ENCODE measurements at places on chromosomes 5 and 9. TPM values are rescaled to one million over a fixed set of nuclear protein-coding genes. Genes with fewer than 3 reads are reported as not detected.

Gene IL7R
- polyA plus RNA-seq, result 1.1 TPM

Gene IQGAP2
- polyA plus RNA-seq, result 21.4 TPM

Gene MYMK
- polyA plus RNA-seq, result not detected

Gene TLX3
- not detected for polyA plus RNA-seq

Gene CFAP90
- not detected for polyA plus RNA-seq

Gene OTULINL
- 92.9 TPM for polyA plus RNA-seq

GRCh38 chr9:11506980-11507379 lies 894.2 kb upstream of the PTPRD start:
- DNase-seq, result no peak
- no peak overlapping the region for H3K27ac ChIP-seq
- no peaks in the 10 kb centered on the region for H3K27me3 ChIP-seq
- no peaks in the 10 kb centered on the region for H3K36me3 ChIP-seq
- no peak overlapping the region for H3K4me3 ChIP-seq

- H3K4me3 ChIP-seq, result no peak overlapping the region
- H3K27me3 ChIP-seq, result no peaks in the 10 kb centered on the region
- DNase-seq, result no peak
- no peak overlapping the region for H3K27ac ChIP-seq
- peaks cover 70% of the 10 kb centered on the region for H3K36me3 ChIP-seq
Measured at GRCh38 chr9:136899196-136899595, 12.9 kb downstream of the TRAF2 start.

GRCh38 chr5:30030101-30030500 lies 1163.4 kb upstream of the CDH6 start:
- H3K27ac ChIP-seq, result no peak overlapping the region
- H3K27me3 ChIP-seq, result no peaks in the 10 kb centered on the region
- H3K36me3 ChIP-seq, result no peaks in the 10 kb centered on the region

DNA sequence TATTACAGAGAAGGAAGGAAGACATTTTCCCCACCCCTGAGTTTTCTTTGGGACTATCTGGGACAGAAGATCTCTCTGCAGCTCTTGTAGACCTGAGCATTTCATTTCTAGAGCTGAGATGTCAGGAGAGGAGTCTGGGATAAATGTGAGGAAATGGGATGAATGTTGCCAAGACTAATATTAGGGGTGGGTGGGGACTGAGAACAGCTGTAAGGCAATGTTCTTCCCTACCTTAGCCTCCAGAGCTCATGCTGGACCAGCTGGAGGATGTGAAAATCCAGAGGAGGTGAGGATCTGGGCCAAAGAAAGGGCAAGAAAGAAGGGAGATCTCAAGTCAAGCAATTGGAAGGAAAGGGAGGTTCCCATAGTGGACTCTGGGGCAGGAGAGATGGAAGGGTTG lies 23.1 kb upstream of the FOXD1 start:
- H3K4me1 ChIP-seq, result no peaks in the 10 kb centered on the region
- no peak overlapping the region for H3K27ac ChIP-seq
- H3K36me3 ChIP-seq, result no peaks in the 10 kb centered on the region
- no peak for DNase-seq

DNA sequence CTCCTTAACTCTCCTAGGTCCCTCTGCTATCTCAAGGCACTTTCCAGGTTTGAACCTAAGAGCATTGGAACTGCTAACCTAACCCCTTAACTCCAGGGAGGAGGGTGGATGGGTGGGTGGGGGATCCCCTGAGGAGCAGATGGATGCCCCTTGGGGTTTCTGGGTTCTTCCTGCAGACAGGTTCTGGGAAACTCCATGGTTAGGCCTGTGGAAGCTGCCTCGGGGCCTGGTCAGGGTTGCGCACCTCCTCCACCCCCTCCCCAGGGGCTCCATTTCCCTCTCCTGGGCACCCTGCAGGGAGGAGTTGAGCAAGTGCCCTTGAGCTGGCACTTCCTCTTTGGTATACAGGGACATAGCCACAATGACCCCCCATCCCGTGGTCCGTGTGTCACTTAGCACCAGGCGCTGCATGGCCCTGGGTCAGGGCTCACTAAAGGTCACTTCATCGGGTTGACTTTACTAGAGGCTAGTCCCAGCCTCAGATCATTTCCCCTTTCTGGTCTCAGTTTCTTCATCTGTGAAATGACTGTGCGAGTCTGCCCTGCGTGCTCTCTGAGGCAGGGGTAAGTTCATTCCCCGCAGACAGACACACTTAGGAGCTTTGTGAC lies 16.0 kb downstream of the CXXC5 start:
- peak overlapping the region; percentile 90 for H3K27ac ChIP-seq
- H3K27me3 ChIP-seq, result peaks cover 1% of the 10 kb centered on the region
- H3K36me3 ChIP-seq, result no peaks in the 10 kb centered on the region
- H3K4me1 ChIP-seq, result peaks cover 96% of the 10 kb centered on the region

- H3K4me1 ChIP-seq, result no peaks in the 10 kb centered on the region
- DNase-seq, result no peak
- H3K27me3 ChIP-seq, result no peaks in the 10 kb centered on the region
- H3K36me3 ChIP-seq, result peaks cover 2% of the 10 kb centered on the region
- H3K4me3 ChIP-seq, result no peak overlapping the region
Measured at GRCh38 chr5:139108063-139108824, 89.9 kb downstream of the SIL1 start.

GRCh38 chr5:132473019-132473531 lies 17.5 kb downstream of the IRF1 start:
- no peak overlapping the region for H3K4me3 ChIP-seq
- H3K27me3 ChIP-seq, result no peaks in the 10 kb centered on the region
- peaks cover 35% of the 10 kb centered on the region for H3K4me1 ChIP-seq
- H3K27ac ChIP-seq, result no peak overlapping the region
- no peaks in the 10 kb centered on the region for H3K36me3 ChIP-seq

GRCh38 chr5:18393565-18394442 lies 759.5 kb downstream of the TAF11L14 start:
- H3K4me3 ChIP-seq, result no peak overlapping the region
- no peak overlapping the region for H3K27ac ChIP-seq
- peak; percentile 27 for DNase-seq
- no peaks in the 10 kb centered on the region for H3K27me3 ChIP-seq

DNA sequence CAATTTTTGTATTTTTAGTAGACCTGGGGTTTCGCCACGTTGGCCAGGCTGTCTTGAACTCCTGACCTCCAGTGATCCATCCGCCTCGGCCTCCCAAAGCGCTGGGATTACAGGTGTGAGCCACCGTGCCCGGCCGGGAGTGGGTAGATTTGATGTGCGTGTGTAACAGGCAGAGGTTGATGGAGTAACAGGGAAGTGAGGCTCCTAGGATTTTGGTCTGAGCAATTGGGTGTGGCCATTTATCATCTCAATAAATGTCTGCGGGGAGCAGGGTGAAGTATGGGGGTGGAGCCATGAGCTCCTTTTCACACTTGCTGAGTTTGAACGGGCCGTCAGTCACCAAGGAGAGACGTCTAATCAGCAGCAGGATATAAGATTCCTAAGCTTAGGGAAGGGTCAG lies 1.2 kb upstream of the REXO4 start:
- H3K4me3 ChIP-seq, result no peak overlapping the region
- no peaks in the 10 kb centered on the region for H3K27me3 ChIP-seq
- DNase-seq, result no peak
- H3K4me1 ChIP-seq, result peaks cover 21% of the 10 kb centered on the region
- H3K27ac ChIP-seq, result no peak overlapping the region

- H3K4me3 ChIP-seq, result no peak overlapping the region
- no peaks in the 10 kb centered on the region for H3K36me3 ChIP-seq
- peaks cover 25% of the 10 kb centered on the region for H3K4me1 ChIP-seq
- no peak overlapping the region for H3K27ac ChIP-seq
Measured at GRCh38 chr5:163410505-163410904, 26.9 kb upstream of the CCNG1 start.

- H3K27me3 ChIP-seq, result no peaks in the 10 kb centered on the region
- no peaks in the 10 kb centered on the region for H3K4me1 ChIP-seq
- H3K4me3 ChIP-seq, result no peak overlapping the region
- no peak overlapping the region for H3K27ac ChIP-seq
- DNase-seq, result no peak
- H3K36me3 ChIP-seq, result no peaks in the 10 kb centered on the region
Measured at GRCh38 chr9:106758911-106759310, 104.1 kb upstream of the ZNF462 start.

- DNase-seq, result no peak
- no peaks in the 10 kb centered on the region for H3K4me1 ChIP-seq
- H3K27me3 ChIP-seq, result no peaks in the 10 kb centered on the region
- H3K27ac ChIP-seq, result no peak overlapping the region
- H3K4me3 ChIP-seq, result no peak overlapping the region
- H3K36me3 ChIP-seq, result no peaks in the 10 kb centered on the region
Measured at GRCh38 chr9:105082843-105083242, 154.9 kb upstream of the ABCA1 start.
